H9 (cell line): ENCODE measurements at places on chromosomes 3 and 15.

DNA sequence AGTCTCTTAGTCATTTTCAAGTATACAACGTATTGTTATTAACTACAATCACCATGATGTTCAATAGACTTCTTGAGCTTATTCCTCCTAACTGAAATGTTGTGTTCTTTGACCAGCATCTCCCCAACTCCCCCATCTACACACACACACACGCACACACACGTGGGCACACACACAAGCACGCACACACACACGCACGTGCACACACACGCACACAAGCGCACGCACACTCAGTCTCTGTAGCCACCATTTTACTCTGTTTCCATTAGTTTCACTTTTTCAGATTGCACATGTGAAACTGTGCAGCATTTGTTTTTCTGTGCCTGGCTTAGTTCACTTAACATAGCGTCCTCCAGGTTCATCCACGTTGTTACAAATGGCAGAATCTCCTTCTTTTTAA, 247.0 kb downstream of the XXYLT1 start:
- no peak for DNase-seq

GRCh38 chr3:195079636-195080035, 191.3 kb downstream of the XXYLT1 start:
- no peak for DNase-seq

DNA sequence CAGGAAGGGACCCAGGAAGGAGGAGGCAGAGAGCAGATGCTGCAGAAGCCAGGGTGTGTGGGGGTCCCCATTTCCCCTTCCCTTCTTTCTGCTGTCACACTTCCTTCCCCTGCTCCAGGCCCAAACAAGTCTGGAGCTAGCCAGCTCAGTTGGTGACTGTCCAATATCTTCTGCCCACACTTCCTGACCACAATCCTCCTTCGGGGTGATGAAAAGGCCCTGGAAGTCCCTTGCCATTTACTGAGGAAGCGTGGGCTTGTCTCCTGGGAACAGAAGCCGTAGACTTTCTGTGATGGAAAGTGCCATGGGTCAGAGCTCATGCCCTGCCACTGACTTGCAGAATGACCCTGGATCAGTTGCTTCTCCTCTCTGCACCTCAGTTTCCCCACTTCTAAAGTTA, 39.0 kb downstream of the ANAPC13 start:
- no peak for DNase-seq

- no peak for DNase-seq
Measured at GRCh38 chr3:120563356-120564022, 32.6 kb upstream of the NDUFB4 start.

- DNase-seq = no peak
Measured at GRCh38 chr3:78721771-78722543, 1045.8 kb downstream of the ROBO1 start.

- DNase-seq = no peak
Measured at GRCh38 chr15:94951538-94951937, 720.2 kb downstream of the MCTP2 start.

DNA sequence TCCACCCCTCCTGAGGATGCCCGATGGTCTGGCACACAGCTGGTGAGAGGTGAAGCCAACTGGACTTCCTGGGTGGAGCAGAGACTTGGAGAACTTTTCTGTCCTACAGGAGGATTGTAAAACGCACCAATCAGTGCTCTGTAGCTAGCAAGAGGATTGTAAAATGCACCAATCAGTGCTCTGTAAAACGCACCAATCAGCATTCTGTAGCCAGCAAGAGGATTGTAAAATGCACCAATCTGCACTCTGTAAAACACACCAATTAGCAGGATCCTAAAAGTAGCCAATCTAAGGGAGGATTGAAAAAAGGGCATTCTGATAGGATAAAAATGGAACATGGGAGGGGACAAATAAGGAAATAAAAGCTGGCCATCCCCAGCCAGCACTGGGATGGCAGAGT, 150.2 kb downstream of the CHSY1 start:
- DNase-seq = no peak

- no peak for DNase-seq
Measured at GRCh38 chr3:64311424-64312061, 86.3 kb upstream of the PRICKLE2 start.

- no peak for DNase-seq
Measured at GRCh38 chr3:71548705-71549384, 34.7 kb downstream of the FOXP1 start.

DNA sequence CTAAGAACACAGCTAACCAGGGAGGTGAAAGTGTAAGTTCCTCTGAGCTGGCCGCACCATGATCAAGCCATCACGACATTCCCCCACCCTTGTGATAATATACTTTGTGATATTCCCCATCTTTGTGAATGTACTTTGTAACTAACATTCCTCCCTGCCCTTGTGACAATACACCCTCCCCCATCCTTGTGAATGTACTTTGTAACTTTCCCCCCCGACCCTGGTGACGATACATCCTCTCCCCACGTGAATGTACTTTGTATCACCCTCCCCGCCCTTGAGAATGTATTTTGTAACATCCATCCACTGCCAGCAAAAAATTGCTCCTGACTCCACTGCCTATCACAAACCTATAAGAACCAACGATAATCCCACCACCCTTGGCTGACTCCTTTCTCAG, 20.2 kb upstream of the OR5H6 start:
- no peak for DNase-seq

DNA sequence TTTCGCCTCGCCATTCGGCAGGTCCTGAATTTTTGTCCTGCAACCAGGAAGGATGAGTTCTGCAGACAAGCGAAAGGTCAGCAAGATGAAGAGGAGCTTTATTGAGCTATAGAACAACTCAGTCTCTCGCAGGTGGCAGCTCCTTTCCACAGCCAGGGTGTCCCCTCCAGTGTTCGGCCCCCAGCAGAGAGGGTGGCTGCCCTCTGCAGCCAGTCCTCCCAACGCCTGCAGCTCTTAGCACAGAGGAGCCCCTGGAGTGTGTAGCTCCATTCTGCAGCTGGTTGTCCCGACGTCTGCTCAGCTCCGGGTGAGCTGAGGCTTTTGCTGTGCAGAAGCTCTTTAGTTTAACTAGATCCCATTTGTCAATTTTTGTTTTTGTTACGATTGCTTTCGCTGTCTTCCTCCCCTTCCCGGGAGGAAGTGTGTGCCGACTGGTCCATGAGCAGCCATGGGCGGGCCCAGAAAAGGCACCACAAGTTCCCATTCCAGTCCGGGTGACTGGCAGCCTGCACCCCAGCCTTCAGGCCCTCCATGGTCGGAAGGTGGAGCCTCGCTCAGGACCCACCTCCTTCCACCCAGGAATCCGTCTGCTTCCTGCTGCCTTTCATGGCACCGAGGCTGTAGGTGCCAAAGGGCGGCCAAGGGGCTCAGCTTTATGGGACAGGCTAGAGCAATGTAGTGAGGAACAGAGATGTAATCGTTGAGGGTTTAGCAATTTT, 497.8 kb upstream of the CNTN4 start:
- no peak for DNase-seq

GRCh38 chr15:48084759-48085590, 35.8 kb upstream of the SLC24A5 start:
- DNase-seq = peak; percentile 46

- DNase-seq = no peak
Measured at GRCh38 chr3:145857956-145858355, 303.0 kb downstream of the PLOD2 start.

GRCh38 chr15:85503151-85503799, 122.9 kb downstream of the AKAP13 start:
- DNase-seq = no peak

DNA sequence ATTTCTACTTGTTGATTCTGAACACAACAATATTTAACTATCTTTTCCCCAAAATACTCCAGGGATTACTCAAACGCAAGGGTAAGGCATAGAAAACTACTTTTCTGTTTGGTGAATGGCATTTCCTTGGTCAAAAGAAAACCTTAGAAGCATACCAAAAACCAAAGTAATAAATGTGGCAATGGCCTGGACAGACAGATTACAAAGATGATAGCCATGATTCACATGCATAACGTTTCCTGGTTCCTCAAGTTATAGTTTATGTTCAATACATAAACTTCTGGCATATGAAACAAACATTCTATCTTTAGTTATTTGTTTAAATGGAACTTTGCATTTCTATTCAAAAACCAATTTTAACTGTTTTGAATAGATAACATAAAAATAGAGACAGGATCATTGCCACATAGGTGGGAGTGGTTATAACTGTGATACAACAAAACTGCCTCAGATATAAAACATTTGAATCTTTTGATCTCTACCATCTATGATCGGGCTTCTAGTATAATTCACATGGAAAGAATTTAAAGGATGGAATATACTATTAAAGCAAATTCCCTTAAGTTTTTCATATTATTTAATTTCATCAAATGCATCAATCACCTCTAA, 32.1 kb downstream of the FOXP1 start:
- no peak for DNase-seq

- DNase-seq = peak; percentile 50
Measured at GRCh38 chr3:43959498-43960447, 269.0 kb downstream of the ABHD5 start.

GRCh38 chr3:37808656-37809055, 53.0 kb upstream of the CTDSPL start:
- no peak for DNase-seq

DNA sequence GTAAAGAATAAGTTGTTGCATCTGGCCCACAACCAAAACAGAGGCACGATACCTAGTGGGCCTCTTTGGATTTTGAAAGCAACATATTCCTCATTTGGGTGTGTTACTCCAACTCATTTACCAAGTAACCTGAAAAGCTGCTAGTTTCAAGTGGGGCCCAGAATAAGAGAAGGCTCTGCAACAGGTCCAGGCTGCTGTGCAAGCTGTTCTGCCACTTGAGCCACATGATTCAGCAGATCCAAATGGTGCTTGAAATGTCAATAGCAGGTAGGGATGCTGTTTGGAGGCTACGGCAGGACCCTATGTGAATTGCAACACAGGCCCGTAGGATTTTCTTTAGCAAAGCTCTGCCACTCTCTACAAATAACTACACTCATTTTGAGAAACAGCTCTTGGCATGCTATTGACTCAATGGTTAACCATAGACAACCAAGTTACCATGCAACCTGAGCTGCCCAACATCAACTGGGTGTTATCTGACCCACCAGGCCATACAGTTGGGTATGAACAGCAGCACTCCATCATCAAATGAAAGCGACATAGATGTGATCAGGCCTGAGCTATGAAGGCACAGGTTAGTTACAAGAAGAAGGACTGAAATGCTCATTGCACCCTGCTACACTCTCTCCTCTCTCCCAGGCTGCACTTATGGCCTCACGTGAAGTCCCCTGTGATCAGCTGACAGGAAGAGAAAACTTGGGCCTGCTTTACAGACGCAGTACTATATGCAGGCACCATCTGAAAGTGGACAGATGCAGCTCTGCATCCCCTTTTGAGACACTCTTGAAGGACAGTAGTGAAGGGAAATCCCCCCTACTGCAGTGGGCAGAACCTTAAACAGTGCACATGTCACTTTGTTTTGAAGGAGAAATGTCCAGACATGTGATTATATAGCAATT, 9.5 kb upstream of the MCF2L2 start:
- DNase-seq = no peak

- no peak for DNase-seq
Measured at GRCh38 chr3:49079270-49079669, 14.6 kb downstream of the QRICH1 start.

GRCh38 chr3:143002727-143003126, 1.4 kb downstream of the U2SURP start:
- no peak for DNase-seq
